Skeletal muscle cell (primary cell): ENCODE measurements at places on chromosomes 13 and 19.
A peak's percentile ranks its signal among the peaks of the same experiment; 100 is the strongest.

- no peak for DNase-seq
Measured at GRCh38 chr19:32800754-32801153, 68.8 kb downstream of the SLC7A9 start.

- DNase-seq: no peak
Measured at GRCh38 chr19:16199275-16199932, 1.7 kb downstream of the AP1M1 start.

GRCh38 chr13:48853728-48854102, 122.0 kb upstream of the FNDC3A start:
- DNase-seq: peak; percentile 68

- DNase-seq: no peak
Measured at GRCh38 chr13:69565334-69565733, 542.3 kb upstream of the ATXN8OS start.

DNA sequence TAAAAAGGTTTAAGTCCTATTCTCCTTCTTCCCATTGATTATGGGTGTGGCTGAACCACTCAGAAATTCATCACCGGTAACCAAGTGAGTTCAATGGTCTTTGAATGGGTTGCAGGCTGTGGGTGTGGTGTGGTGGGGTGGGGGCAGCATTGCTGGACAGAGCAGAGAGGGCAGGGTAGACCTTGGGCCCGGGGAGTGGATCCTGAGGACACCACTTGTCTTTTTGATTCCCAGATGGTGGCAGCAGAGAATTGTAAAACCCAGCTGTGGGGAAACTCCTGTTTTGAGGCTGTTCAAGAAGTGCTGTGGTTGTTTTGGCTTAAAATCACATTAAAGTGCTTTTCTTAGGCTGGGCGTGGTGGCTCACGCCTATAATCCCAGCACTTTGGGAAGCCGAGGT, 45.8 kb upstream of the RGCC start:
- DNase-seq: peak; percentile 15

GRCh38 chr13:50357586-50358118, 342.4 kb downstream of the KCNRG start:
- DNase-seq: peak; percentile 80

DNA sequence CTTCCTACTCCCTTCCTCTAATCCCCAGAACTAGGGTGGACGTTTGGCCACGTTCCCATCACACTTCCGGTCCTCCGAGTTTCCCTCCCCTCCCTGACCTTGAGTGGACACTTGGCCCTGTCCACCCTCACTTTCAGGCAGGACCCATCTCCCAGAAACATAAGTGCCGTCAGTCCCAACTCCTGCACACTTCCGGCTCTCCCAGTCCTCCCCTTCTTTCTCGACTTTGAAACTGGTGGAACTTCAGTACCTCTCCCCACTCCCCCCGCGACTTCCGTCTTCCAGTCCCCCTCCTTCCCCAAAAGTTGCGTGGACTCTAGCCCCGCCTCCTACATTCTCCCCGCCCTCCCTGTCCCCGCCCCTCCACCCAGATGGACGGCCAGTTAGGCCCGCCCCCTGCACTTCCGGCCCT, 278 bp upstream of the ZNF274 start:
- DNase-seq: no peak

- DNase-seq: no peak
Measured at GRCh38 chr13:106942563-106942962, 374.6 kb upstream of the ARGLU1 start.

GRCh38 chr13:51396352-51396751, 56.5 kb downstream of the INTS6 start:
- peak; percentile 20 for DNase-seq

DNA sequence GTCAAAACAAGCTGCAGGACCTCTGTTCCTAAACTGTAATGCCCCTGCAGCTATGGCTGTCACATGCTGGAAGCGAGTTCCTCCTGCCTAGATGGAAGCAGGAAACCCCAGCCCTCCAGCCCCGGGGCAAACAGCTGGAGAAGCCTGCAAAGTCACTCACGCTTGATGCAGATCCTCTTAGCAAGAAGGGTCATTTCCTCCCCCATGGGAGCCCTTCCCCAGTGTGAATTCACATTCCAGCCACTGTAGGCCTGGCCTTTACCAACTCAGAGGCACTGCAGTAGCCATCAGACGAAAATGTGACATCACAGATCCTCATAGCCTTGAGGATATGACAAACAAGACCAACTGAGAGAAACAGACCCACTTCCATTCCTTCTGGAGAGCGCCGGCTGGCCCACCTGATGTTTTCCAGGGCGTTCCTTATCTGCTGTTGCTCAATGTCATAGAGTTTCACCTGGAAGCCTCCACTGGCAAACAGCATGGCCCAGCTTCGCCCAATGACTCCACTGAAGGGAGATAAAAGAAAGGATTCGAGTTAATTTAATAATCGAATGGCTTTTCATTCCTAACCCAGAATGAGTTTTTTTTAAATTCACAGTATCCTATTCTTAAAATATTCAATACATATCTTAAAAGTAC, 13.5 kb downstream of the CRYL1 start:
- no peak for DNase-seq

DNA sequence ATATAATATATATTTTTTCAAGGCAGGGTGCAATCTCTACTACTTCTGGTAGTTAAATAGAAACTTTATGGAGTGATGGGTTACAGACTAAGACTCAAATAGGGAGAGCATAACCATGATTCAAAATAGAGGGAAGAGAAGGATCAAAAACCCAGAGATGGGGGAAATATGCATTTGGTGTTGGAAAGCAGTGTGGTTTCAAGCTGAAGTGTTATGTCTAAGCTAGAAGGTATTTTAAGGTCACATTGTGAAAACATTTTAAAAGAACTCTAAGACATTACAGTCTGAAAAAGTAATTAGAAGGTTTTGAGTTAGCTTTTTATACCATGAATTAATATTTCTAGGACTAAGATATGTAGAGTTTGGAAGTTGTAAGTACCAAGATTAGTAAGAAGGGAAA, 2741.4 kb downstream of the PCDH9 start:
- DNase-seq: no peak

- no peak for DNase-seq
Measured at GRCh38 chr13:40492511-40492910, 173.9 kb downstream of the FOXO1 start.

GRCh38 chr13:50401049-50401505, 385.8 kb downstream of the KCNRG start:
- DNase-seq: peak; percentile 94

DNA sequence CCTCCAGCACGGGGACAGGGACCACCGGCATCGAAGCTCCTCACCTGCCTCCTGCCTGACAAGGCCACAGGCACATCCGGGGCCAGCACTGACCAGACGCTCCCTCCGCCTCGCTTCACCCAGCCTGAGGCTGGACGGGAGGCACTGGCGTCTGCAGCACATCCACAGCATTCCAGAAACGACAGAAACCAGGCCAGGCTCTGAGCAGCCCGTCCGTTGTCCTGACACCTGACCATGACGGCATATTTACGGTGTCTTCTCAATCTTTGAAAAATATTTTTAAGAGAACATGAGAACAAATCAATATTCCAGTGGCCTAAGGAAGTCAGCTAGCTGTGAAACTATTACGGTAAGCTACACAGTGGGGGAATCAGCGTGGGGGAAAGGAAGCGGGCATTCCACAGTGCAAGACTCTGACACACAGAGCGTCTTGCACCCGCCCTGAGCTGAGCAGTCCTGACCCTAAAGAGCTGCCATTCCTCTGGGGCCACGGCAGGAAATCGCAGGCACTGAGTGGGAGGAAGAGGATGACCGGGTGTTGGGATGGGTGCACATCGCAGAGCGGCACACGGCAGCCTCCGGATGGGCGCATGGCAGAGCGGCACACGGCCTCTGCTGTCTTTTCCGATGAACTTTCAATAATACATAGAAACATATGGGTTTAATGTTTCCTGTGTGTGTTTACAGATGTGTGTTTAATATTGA, 26.8 kb downstream of the RASA3 start:
- DNase-seq: no peak
